ENCODE measurements at places on chromosomes 11 and 22.

GRCh38 chr22:39514373-39514973 lies 5.9 kb upstream of the ATF4 start:
- DNase-seq: peak; percentile 56

DNA sequence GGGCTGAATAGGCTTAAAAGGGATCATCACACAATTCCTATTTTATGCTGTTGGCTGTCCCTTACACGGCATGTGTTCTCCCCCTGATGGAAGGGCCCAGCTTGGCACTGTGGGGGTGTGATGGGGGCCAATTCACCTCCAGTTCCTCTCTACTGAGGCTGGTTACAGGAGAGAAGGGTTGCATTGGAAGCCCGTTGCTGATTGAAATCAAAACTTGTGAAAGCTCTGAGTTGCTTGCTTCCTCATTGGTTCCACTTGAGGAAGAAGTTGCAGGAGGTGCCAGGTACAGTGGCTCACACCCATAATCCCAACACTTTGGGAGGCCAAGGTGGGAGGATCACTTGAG lies 13.3 kb upstream of the PRG2 start:
- DNase-seq: no peak

GRCh38 chr11:19027829-19028595 lies 32.5 kb downstream of the MRGPRX2 start:
- no peak for DNase-seq

- no peak for DNase-seq
These were observed 60.2 kb upstream of the WNT11 start for GRCh38 chr11:76266286-76267100.

GRCh38 chr11:69487849-69488542 lies 6.5 kb downstream of the LINC01488 start:
- no peak for DNase-seq

DNA sequence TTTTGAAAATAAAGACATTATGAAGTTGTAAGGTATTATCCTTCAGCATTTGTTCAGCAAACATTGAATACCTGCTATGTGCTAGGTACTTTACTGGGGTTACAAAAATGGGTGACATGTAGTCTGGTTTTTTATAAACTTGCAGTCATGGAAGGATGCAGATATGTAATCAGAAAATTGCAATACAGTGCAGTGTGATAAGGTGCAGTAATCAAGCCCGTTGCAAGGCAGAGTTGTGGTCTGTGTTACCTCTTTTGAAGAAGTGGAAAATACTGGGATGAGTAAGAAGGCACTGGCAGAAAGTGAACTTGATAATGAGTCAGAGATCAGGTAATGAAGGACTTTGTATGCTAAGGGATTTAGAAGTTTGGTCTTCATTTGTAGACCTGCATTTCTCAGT lies 8.1 kb downstream of the FBXO7 start:
- no peak for DNase-seq

- no peak for DNase-seq
These were observed 125.3 kb upstream of the C11orf58 start for GRCh38 chr11:16613262-16613511.

GRCh38 chr22:32615874-32616564 lies 141.4 kb downstream of the FBXO7 start:
- no peak for DNase-seq

DNA sequence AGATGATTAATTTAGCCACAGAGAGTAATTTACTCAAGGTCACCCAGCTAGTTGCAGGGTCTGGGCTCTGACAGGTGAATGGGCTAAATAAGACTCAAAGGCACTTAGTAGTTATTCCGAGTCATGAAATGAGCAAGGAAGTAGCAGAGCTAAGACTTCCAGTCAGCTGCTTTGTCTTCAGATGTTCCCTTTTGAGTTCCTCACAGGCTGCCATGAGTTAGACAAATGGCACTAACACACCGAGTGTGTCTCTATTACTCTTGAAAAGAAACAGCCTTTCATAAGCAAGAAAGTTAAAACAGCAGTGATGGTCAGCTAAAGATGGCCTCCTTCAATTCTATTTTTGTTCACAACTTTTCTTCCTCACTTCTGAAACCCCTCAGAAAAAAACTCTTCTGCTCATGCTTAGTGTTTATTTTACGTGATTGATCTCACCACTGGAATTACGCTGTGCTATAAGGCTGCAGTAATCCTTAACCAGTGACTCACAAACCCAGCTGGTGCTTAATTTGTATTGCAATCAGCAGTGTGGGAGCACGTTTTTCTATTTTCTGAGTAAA lies 389.1 kb downstream of the AASDHPPT start:
- no peak for DNase-seq

- DNase-seq: no peak
These were observed 66.8 kb downstream of the BRD1 start for GRCh38 chr22:49760630-49761571.

GRCh38 chr11:87399341-87399740 lies 361.6 kb downstream of the TMEM135 start:
- no peak for DNase-seq

DNA sequence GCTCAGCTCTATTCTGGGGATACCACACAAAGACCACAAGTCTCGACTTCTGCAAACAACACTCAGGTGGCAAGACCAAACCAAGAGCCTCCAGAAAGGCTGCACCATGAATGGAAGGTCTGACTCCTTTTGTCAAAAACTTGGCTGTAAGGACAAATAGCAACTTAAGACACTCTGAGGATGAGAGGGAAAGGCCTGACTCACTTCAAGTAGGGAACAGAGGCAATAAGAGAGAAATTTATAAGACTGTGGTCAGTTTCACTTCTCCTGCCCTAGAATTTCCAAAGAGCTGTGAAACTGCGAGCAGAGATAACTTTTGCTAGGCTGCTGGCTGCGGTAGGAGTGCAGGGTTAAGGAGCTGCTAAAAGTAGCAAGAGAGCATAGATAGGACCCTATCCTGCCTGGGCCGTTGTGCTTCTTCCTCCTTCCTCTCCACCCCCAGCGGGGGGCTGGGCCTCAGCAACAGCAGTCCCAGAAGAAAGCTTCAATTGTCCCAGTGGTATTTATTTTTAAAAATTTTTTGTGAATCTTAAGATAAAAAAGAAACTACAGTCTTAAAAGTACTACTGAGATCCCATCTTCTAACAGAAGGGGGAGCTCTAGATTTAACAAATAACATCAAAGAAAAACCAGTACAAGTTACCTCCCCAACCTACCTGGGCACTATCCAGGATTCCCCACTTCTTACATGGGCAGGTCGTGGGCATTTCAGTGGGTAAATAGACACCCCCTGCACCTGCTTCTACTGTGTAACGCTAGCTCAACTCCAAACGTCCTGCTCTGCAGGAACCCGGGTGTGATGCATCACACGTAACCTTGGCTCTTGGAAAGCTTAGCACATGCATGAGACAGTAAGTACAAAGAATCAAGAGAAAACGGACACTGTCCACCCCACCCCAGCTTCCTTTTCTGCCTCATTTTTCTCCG lies 66.4 kb downstream of the SGSM3 start:
- DNase-seq: no peak

GRCh38 chr22:46563381-46564083 lies 26.1 kb upstream of the CELSR1 start:
- DNase-seq: peak; percentile 74

GRCh38 chr11:19241260-19242178 lies 774 bp upstream of the E2F8 start:
- no peak for DNase-seq

DNA sequence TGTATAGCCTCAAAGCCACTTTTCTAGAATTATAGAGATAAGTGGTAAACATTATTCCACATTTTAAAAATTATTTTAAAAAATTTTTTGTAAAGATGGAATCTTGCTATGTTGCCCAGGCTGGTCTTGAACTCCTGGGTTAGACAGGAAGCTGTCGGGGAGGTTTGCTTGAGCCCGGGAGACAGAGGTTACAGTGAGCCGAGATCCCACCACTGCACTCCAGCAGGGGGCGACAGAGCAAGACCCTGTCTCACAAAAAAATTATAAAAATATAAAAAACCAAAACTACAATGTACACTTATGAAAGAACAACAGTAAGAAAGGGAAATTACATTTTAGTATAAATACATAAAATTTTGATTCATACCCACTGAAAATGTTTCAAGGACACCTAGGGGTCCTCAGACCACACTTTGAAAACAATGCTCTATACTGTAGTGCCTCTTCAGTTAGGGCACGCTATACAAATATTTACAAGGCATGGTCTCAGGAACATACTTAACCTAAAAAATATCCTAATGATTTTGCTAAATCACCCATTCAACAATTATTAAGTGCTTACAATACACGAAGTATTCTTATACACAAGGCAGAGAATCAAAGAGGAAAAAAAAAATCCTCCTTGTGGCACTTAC lies 111.2 kb downstream of the MRTFA start:
- peak; percentile 70 for DNase-seq

GRCh38 chr11:29782447-29782846 lies 234.4 kb downstream of the KCNA4 start:
- no peak for DNase-seq

DNA sequence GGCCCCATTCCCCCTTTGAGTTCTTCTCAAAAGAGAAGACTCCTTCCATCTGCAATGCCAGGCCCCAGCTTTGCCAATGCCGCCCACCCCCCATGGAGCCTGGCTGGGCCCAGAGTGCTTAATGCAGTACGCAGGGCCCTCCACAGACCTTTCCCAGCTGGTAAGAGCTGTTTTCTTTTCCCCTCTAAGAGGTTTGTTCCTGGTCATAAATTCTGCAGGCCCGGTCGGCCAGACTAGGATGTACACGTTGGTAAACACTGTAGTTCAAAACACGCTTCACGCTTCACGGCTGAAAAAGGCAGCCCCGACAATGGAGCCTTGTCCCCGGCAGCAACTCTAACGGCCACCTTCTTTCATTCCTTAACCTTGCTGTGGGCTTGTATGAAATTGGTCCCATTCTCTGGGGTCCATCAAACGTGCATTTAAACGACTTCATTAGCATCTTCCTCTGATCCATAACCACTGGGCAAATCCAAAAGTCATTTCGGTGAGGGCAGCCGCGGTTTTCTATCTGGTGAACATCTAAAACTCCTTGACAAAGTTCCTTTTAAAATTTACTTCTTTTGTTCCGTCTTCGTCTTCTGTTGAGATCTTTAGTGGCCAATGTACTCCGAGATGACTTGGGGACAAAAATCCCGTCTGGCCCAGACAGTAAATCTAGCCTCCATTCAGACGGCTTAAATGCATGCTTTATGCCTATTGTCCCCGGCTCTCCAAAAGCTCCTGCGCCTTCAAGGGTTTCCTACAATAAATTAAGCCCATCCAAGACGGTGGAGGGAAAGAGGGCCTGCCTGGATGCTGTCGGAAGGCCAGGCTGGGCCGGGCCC lies 60.0 kb upstream of the MYEOV start:
- no peak for DNase-seq

GRCh38 chr11:72250661-72251464 lies 6.9 kb upstream of the PHOX2A start:
- no peak for DNase-seq

DNA sequence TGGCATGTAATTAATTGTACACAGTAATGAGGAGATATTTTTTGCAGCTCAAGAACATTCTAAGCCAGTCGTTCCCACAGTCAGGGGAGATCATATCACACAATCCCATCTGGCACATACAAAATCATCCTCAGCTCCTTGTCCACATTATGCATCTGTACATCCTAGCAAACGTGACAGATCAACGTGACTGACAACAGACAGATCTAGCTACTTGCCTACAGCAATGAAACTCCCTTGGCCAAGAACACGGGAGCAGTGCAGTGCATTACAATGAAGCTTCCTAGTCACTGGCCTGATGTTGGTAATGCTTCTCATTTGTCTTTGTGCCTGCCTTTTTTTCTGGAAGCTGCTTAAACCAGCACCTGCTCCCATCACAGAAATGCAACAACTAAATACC lies 24.5 kb upstream of the GUCY1A2 start:
- no peak for DNase-seq

DNA sequence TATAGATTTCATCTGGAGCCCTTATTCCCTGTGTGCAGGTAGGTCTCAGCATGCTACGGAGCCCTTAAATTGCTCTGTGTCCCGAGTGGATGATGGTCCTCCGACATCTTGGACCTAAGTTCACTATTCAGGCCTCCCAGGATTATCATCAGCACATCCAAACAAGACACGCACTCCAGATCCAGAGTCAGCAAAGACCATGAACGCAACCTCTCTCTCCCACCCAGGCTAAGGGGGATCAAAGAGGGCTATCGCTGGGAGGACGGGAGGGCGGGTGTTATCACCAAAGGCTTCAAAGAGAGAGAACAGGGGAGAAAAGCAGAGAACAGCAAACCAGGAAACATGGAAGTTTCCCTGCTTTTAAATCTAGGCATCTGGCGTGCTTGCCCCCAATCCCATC lies 659.4 kb downstream of the TBC1D22A start:
- no peak for DNase-seq

DNA sequence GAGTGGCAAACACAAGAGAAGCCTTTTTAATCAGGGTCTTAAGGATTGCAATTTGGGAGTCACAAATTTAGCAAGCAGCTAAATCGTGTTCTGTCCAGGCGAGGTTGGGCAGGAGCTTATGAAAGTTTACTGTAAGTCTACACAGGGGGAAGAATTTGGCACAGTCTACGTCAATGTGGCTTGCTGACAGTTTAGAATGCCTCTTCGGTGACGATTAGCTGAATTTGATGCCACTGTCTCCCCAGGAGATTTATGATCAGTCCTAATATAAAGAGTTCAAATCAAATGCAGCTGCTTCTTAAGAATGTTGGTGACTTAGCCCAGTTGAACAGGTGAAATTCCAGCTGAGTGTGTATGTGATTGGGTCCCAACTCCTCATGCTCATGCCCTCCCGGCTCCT lies 114.1 kb upstream of the CLPB start:
- DNase-seq: no peak

DNA sequence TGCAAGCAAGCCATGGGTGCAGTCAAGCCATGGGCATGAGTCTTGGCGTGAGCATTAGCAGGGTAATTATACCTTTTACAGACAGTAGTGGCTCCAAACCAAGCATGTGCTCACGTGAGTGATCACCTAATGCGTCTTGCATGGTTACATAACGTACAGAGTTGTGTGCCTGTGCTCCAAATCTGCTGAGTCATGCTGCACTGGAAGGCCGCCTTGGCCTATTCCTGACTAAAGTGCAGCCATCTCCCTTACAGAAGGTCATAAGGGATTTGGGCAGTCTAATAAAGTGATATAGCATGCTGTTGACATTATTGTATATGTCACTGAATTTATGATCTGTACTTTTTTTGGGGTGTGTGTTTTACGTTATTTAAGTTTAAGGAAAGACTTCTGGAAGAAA lies 102.4 kb downstream of the ARHGAP42 start:
- DNase-seq: no peak

GRCh38 chr22:33591946-33592345 lies 328.3 kb downstream of the LARGE1 start:
- DNase-seq: no peak

- no peak for DNase-seq
These were observed 5.3 kb downstream of the SERPIND1 start for GRCh38 chr22:20779014-20779817.

GRCh38 chr11:132285631-132286030 lies 915.2 kb downstream of the NTM start:
- no peak for DNase-seq

DNA sequence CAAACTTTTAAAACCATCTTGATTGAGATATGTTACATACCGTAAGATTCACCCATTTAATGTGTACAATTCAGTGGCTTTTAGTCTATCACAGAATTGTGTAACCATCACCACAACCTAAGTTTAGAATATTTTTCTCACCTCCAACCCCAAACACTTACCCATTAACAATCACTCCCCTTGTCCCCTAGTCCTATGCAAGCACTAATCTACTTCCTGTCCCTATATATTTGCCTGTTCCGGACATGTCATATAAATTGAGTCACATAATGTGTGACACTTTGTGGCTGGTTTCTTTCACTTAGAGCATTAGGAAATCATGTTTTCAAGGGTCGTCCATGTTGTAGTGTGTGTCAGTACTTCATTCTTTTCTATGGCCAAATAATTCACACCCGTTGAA lies 38.8 kb downstream of the RASSF10 start:
- DNase-seq: no peak

- no peak for DNase-seq
These were observed 34.2 kb downstream of the EXPH5 start for GRCh38 chr11:108559340-108559739.

Measured in activated gamma-delta T cell treated with Interleukin-2 at 50 U/mL for 16 hours (primary cell).